NCI-H1092 treated with DMSO at 0.1 percent for 48 hours (cell line): ENCODE measurements at places on chromosomes 5 and 9.

GRCh38 chr5:149069711-149070110 lies 6.8 kb upstream of the SH3TC2 start:
- no peak for DNase-seq

DNA sequence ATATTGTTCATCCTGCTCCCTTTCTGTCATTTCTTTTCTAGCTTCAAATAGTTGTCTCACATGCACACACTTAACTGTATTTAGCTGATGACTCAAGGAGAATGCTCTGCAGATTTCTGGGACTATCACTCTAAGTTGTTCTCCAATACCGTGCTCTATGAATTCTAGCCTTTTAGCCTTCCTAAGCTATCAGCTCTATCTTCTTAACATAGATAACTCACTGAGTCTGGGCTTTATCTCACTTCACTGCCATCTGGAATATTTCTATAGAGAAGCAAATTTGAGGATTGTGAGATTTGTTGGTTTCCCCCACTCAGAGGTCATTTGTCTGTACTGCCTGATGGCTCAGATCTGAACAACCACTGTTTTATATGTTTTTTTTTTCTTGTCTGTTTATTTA lies 369.7 kb downstream of the TUSC1 start:
- DNase-seq: no peak

DNA sequence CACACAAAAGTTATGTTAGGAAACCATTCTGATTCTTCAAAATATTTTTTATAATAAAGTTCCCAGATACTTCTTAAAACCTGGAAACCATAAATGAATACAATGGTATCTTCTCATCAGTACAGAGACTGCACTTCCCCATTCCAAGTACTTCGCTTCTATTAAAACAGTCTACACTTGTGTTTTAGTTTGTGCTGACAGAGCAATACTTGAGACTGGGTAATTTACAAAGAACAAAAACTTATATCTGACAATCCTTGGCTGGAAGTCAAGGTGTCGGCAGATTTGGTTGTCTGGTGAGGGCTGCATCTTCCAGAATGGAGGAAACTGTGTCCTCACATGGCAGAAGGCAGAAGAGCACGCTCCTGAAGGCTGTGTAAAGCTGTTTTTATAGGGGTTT lies 70.1 kb downstream of the RFX3 start:
- DNase-seq: no peak

DNA sequence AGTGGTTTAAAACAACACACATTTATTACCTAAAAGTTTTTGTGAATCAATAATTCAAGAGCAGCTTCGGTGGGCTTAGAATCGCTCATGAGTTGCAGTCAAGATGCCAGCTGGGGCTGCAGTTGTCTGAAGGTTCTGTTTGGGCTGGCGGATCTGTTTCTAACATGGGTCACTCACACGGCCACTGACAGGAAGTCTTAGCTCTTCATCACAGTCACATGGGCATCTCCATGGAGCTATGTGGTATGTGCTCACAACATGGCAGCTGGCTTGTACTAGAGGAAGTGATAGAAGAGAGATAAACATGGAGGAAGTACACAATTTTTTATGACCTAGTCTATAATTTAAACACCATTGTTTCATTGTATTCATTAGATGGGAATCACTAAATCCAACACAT lies 11.2 kb downstream of the KLHL9 start:
- no peak for DNase-seq

DNA sequence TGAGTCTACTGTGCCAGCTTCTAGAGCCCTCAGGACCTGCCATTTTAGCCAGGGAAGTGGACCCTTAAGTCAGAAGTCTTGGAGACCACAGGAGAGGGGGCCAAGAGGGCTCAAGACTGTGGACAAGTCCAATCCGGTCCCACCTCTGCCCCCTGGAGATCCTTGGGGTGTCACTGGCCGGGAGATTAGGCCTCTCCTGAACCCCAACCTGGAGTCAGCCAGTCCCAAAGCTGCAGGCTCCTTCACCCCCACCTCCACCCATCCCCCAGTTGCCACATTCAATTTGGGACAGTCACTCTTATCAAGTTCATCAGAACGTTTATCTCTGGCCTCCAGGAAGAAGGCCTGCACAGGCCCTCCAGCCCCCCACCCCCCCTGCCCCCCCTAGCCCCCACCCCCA lies 290 bp downstream of the SLC23A1 start:
- no peak for DNase-seq

- DNase-seq: no peak
Observed at GRCh38 chr5:134917070-134917815, 12.3 kb downstream of the PCBD2 start.

DNA sequence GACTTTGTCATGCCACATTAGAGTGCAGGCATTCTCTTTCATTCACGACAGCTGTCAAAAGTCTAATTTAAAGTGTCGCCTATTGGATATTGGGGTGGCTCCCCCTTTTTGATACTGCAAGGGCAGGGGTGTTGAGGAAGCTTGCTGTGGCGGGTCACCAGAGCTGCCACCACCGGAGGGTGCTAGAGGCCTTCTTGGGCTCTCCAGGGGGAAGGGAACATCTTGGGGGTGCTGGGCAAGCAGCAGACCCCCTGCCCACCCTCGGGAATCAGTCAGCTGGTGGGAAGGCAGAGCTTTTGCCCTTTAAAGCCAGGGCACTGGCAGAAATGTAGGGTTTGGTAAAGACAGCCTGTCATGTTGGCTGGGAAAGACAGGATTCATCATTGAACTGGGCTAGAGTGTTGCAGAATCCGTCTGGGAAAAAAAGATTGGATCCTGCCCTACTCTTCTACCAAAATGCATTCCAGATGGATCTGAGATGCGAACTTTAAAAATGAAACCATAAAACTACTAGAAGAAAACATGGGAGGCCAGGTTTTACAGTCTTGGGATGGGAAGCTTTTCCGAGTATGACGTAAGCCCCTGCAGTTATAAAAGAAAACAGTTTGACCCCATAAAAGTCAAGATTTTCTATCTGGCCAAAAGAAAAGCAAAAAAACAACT lies 22.3 kb downstream of the COL5A1 start:
- no peak for DNase-seq

DNA sequence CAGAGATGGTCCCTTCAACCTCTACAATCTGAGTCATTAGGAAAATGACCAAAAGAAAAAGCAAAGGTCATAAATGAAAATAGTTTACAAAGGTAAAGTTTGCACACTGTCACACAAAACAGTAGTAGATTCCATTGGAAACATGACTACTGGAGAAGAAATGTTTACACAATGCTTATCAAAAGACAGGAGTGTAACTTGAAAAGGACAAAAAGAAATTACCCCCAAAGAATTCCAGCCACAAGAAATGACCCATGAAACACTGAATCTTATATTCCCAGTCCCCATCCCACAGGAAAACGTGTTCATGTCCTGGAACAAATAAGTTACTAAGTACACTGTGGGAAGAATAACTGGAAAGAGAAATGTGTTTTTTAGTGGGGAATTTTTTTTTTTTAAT lies 385.1 kb downstream of the SEMA5A start:
- no peak for DNase-seq
